ENCODE measurements at places on chromosomes 11 and 22. TPM values are rescaled to one million over a fixed set of nuclear protein-coding genes. Genes with fewer than 3 reads are reported as not detected.

GRCh38 chr11:113274713-113275582 is 39.4 kb upstream of the TTC12 start:
- DNase-seq, result no peak

MS4A5 gene
- total RNA-seq, result not detected

- DNase-seq, result no peak
Observed at GRCh38 chr22:48799227-48799970, 1028.3 kb downstream of the BRD1 start.

- DNase-seq, result peak; percentile 94
Observed at GRCh38 chr22:27135031-27135981, 477.9 kb downstream of the MIAT start.

CD6 gene
- not detected for total RNA-seq

- DNase-seq, result no peak
Observed at GRCh38 chr22:50007057-50007511, 5.5 kb downstream of the IL17REL start.

- DNase-seq, result no peak
Observed at GRCh38 chr11:66006891-66007176, 4.5 kb downstream of the BANF1 start.

GRCh38 chr11:85029964-85030363 is 597.2 kb downstream of the DLG2 start:
- DNase-seq, result peak; percentile 37

- no peak for DNase-seq
Observed at GRCh38 chr11:11073996-11074395, 216.1 kb upstream of the ZBED5 start.

DNA sequence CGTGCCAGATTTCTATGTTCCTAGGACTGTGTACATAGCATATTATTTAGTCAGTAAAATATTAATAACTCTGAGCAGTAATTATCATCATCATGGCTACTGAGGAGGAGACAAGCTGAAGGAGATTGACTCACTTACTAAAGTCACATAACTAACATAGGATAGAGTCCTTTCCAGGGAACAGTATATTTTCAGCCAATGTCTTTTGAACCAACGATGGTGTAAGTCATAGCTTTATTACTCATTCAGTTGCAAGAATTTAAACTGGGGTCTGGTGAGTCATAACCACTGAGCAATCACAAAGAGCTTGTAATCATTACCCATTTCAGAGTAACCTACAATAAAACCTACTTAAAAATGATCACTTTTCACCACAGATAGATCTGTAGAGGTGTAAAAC is 1564.8 kb upstream of the TENM4 start:
- peak; percentile 96 for DNase-seq

DNA sequence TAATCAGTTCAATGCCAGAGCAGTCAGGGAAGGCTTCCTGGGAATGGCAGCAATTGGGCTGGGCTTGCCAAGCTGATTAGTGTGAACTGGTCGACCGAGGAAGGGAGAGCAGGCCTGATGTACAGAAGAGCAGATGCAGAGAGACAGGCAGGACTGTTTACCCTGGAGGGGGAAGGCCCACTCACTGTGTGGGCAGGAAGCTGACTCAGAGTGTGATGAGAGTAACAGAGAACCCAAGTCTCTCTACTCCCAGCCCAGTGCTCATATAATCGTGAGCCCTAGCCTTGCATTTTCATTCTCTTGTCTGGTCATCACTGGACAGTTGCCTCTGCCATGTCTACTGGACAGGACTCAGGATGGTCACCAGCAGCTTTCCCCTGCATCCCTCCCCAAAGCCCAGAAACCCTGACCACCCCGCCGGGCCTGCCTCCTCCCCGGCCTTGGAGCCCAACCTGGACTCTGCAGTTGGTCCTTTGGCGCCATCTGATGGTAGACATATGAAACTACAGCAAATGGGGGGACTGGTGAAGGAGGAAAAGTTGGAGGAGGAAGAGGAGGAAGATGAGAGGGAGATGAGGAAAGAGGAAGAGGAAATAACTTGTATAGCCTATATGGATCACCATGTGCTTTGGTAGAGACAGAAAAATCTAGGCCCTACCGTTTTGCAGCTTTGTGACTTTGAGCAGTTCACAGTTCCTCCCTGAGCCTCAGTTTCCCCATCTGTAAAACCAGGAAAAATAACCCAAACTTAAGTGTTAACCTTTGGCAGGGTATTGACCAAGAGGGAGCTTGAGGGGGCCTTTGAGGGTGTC is 43.4 kb upstream of the PRDM11 start:
- DNase-seq, result peak; percentile 82

GRCh38 chr11:128239306-128239705 is 348.1 kb downstream of the ETS1 start:
- DNase-seq, result no peak
